ENCODE measurements at places on chromosomes 2 and 18.

- DNase-seq = no peak
Measured at GRCh38 chr2:201362396-201362795, 5.3 kb upstream of the FLACC1 start.

DNA sequence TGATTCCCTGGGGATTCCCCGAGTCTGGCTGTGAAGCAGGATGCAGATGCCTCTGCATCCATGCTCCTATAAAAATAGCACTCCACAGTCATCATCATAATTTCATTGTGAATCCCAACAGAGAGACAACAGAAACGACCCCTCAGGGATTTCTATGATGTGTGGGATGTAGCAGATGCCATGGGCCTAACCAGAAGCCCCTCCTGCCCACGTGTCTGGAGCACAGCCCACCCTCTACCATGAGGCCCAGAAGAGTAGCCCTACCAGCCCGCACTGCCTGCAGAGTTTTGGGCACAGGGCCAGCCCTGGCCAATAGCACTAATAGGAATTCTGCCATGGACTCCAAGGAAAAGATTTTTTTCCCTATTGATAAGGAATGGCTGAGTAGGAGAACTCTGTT, 66.6 kb downstream of the GYPC start:
- DNase-seq = no peak

DNA sequence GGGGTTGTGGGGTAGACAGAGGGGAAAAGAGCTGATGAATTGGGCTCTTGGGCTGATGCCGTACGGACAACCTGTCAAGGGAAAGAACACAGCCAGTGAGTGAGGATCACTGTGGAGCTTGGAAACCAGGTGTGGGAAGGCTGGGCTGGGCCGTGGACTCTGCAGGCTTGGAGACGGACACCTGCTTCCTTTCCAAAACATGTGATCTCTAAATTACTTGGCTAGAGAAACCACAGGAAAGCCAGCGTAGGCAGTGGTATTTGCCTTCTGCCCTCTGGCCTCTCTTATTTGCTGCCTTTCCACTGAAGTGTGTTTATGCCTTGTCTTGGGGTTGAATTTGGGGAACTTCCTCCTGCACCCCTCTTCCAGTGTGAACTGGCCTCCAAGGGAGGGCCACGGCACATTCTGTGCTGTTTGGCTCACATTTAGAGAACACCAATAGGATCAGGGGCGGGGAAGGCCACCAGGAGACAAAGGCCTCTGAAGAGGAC, 267.7 kb downstream of the PRKCE start:
- no peak for DNase-seq

DNA sequence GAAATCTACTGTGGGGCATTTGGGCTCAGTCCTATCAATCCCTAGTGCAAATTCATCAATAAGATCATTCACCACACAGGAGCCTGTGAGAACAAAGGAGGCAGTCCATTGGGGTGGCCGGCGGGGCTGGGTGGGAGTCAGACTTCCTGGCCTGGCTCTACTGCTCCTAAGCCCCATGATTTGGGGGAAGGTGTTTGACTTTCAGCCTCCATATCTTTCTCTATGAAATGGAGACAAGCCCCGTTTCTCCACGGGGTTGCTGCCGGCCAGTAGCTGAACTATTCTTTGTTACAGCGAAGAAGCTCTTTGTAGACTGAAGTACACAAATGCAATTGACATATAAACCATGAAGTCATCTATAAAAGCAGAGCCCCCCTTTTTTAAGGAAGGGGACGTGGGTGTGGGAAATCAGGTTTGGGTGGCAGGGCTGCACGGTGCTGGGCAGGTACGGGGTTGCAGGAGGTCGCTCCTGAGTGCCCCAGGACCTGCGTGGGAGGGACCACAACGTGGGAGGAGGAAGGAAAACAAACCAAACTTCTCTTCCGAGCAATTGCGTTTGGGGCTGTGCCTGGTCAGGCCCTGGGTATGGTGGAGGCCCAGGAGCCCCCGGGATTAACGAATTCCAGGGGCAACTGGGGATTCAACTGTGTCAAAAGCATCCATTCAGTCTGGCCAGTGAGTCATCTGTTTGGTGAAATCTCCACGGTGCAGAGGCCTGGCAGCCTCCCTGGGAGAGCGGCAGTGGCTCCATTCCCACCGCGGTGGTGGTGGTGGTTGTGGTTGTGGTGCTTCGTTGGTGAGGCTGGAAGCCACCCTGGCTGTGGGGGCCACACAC, 18.2 kb downstream of the FBLN7 start:
- peak; percentile 35 for DNase-seq

- DNase-seq = peak; percentile 20
Measured at GRCh38 chr2:237541243-237541642, 25.1 kb upstream of the PRLH start.

GRCh38 chr18:59516356-59517155, 157.5 kb upstream of the LMAN1 start:
- DNase-seq = peak; percentile 27

DNA sequence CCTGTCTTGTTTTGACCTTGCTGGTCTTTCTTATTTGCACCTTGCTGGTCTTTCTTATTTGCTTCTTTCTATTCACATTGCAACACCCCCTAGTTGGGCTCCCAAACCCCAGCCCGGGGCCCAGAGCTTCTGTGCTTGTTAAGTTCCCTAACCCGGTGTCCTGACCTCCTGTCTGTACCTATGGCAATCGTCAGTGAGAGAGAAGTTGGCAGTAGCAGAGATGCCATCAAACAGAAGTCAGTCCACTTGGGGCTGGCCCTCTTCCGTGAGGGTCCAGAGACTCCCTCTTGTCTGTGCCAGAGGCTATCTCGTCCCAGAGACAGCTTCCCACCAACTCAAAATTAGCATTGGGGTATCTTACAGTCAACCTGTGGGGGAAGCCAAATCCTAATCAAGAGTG, 55.7 kb downstream of the DPYSL5 start:
- DNase-seq = no peak

DNA sequence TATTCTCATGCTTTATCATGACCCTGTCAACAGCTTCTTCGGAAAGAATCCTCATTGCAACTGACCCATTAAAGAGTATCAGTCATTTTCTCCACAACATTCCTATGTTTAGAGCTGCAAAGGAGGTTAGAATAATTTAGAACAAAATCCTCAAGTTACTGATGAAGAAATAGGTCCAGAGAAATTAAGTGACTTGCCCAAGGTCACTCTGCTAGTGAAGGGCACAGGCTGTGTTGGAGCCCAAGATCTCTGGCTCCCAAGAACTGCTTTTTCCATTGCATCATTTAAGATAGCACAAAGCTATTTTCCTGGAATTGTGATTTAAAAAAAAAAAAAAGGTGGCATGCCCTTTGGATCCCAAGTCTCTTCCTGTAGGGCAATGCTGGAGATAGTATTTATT, 9.6 kb downstream of the IRS1 start:
- no peak for DNase-seq

GRCh38 chr2:36193680-36194079, 161.9 kb upstream of the CRIM1 start:
- DNase-seq = no peak

- DNase-seq = no peak
Measured at GRCh38 chr18:26540043-26540628, 8.2 kb downstream of the KCTD1 start.

GRCh38 chr18:31229829-31230228, 67.2 kb upstream of the DSC1 start:
- DNase-seq = no peak

- DNase-seq = no peak
Measured at GRCh38 chr18:28178720-28179119, 1.8 kb upstream of the CDH2 start.

DNA sequence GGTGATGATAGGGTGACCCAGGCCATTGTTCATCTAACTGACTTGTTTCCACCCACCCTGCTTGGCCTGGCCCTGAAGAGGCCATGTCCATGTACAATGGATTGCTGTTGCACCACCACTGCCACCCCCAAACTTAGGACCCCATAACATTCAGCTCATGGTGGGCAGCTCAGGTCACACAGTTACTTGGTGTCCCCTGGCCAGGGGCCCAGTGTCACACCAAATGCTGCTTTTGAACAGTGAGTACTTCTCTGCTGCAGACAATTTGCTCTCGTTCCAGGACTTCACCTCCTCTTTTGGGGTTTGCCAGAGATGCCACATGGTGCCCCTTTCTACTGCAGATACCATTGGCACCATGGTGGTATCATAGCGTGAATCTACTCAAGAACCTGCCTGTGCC, 11.7 kb downstream of the MAB21L4 start:
- no peak for DNase-seq

DNA sequence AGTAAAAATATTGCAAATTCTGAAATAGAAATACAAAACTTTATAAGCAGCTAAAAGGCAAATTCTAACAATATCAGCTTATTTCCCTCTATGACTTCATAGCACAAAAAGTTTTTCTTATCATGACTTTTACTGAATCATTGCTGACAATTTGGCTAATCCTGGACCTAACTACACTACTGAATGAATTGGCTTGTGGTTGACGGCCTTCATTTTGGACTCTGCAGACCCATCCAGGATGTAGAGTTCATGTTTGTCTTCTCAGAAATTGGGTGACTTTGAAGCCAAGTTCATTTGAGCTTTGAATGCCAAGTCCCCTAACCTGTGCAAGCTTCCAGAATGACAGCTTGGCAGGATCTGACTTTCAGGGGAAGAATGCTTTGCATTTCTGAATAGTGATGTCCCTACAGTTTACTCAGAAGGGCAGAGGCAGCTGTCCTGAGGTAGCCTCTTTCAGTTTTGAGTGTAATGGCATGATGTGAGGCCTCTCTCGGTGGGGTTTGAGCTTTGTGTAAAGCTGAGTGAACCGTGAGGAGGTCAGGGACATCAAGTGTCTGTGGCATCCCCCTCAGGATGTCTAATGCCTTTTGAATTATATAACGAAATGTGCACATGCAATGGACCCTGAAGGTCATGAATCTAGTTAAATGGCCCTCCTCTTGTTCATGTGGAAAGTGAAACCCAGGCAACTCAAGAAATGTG, 48.0 kb downstream of the EFEMP1 start:
- DNase-seq = no peak

GRCh38 chr2:14815201-14815600, 182.7 kb downstream of the LRATD1 start:
- DNase-seq = no peak

DNA sequence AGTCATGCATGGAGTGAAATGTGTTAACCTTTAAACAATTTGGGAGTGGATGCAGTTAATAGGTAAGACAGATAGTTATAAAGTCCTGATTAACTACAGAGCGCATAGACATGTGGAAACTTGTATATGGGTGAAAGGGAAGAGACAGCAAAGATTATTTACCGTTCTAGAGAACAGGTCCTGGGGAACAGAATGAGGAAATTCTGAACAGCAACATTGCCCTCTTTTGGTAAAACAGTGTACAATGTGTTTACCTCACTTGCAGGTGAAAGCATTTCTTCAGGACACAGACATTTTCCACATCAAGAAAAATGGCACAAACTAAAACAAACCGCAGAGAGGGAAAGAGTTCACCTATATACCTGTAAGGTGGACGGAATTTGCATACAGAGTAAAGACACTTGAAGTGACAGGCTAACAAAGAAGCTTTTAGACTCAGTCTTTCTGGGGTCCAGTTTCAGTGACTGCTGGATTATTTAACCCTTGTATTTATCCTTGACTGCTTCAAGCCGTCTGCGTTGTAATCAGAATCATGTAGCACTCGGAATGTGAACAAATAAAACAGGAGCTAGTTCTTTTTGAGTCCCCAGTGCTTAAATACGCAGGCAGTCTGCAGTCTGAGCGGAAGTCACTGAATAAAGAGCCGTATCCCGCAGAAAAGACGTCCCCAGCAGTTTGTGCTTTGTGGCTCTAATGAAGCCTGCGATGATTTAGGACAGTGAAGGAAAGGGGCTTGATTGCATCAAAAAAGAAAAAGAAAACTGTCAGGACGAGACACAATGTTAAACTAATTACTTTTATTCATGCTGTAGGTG, 364.8 kb upstream of the GALNT5 start:
- peak; percentile 41 for DNase-seq

DNA sequence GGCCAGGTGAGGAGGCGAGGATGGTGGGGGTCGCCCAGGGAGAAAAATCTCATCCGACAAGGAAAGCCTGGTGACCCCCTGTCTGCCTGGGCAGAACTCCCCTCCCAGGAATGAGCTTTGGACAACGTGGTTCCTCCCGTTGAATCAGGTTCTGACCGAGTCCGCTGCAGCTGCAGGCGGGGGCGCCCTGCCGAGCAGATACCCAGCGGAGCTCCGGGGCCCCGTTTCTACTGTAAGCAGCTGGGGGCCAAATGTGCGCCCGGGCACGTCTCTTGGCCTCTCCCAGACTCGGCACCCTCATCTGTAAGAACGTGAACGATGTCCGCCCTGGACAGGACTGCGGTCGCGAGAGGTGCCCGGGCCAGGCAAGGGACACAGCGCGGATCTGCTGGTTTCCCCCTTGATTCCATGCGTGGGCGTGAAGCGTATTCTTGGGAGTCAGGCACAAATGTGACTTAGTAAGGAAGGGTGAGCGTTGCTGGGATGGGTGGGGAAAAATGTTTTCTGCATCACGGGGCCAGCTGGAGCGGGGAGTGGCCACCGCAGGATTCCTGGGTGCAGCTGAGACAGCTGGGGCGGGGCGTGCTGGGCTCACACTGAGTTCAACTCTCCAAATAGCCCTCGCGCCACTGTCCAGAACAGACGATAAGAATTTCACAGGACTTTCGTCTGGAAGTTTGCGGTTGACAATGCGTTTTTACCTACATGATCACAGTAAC, 20.2 kb upstream of the TUBB6 start:
- no peak for DNase-seq

DNA sequence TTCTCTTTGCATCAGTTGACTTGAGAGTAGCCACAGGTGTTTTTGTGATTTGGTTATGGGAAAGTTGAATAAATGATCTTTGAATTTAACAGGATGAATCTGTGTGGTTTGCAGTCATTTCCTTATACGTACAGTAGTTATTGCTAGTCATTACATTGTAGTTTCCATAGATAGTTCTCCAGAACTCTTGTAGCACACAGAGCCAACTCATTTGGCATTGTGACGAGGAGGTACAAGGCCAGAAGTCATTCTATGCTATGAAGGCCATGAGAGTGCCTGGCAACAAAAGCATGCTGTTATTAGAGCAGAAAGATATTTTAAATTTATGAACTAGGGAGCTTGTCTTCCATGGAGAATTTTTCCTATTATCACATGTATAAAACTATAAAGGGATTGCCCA, 973.0 kb upstream of the CHAC2 start:
- no peak for DNase-seq

Data from neuronal stem cell (in vitro differentiated cells).